ENCODE measurements at places on chromosomes 7 and 10.

DNA sequence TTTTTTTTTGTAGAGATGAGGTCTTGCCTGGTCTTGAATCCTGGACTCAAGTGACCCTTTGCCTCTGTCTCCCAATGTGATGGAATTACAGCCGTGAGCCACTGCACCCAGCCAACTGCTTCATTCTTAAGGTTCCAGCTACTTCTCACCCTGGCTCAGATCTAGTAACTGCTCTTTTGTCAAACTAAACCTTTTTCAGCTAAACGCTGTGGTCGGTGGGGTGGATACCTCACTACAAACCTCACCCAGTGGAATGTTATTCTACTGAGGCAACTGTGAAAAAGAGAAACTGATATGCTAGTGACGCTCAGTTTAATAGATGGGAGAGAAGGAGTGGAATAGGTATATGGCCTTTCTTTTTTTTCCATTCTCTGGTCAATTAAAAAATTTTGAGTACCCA lies 1.7 kb upstream of the MRLN start:
- no peak for DNase-seq

GRCh38 chr7:52726493-52726892 lies 308.9 kb upstream of the POM121L12 start:
- DNase-seq: no peak

GRCh38 chr10:101071267-101071884 lies 9.6 kb downstream of the KAZALD1 start:
- DNase-seq: peak; percentile 28

- peak; percentile 9 for DNase-seq
Observed at GRCh38 chr7:101859411-101860106, 42.1 kb downstream of the CUX1 start.

- peak; percentile 78 for DNase-seq
Observed at GRCh38 chr10:17649836-17650235, 5.9 kb downstream of the STAM start.

GRCh38 chr10:98344589-98345038 lies 70.4 kb downstream of the PYROXD2 start:
- DNase-seq: peak; percentile 73

GRCh38 chr10:129090618-129091366 lies 376.2 kb upstream of the MGMT start:
- DNase-seq: no peak

- peak; percentile 14 for DNase-seq
Observed at GRCh38 chr10:35059481-35059880, 30.7 kb downstream of the CUL2 start.

- peak; percentile 65 for DNase-seq
Observed at GRCh38 chr10:68154211-68154497, 44.9 kb downstream of the MYPN start.

Data from EH (cell line).